Activated CD4-positive, alpha-beta T cell treated with anti-CD3 and anti-CD28 coated beads, Interleukin-2, amount 10 ng/mL, durations not matched to agents 7 days and 5 days (primary cell): ENCODE measurements at places on chromosomes 6 and 20. TPM values are rescaled to one million over a fixed set of nuclear protein-coding genes. Genes with fewer than 3 reads are reported as not detected.
A peak's percentile ranks its signal among the peaks of the same experiment; 100 is the strongest.

Gene NHLRC1
- total RNA-seq: 0.08 TPM

Gene ADGB
- not detected for total RNA-seq

Gene REM1
- not detected for total RNA-seq

Gene DDX39B
- total RNA-seq: 442 TPM

DNA sequence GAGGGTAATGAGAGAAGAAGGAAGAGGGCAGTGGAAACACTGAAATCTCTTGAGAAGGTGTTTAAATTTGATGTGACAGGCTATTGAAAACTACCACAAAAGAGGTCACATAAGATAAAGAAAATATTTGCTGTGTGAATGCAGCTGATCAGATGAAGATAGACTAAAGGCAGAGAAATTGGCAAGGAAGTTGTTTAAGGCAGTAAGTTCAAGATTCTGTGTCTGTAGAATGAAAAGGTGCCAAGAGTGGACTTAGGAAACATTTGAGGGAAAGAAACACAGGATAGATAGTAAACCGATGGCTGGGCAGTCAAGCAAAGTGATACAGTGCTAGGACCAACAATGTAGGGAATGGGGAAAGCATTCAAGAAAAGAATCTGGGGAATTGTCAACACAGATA lies 332.3 kb upstream of the MARCKS start:
- no peak overlapping the region for H3K27ac ChIP-seq
- H3K4me3 ChIP-seq: no peak overlapping the region
- H3K36me3 ChIP-seq: no peaks in the 10 kb centered on the region
- no peak for DNase-seq
- H3K4me1 ChIP-seq: no peaks in the 10 kb centered on the region

DNA sequence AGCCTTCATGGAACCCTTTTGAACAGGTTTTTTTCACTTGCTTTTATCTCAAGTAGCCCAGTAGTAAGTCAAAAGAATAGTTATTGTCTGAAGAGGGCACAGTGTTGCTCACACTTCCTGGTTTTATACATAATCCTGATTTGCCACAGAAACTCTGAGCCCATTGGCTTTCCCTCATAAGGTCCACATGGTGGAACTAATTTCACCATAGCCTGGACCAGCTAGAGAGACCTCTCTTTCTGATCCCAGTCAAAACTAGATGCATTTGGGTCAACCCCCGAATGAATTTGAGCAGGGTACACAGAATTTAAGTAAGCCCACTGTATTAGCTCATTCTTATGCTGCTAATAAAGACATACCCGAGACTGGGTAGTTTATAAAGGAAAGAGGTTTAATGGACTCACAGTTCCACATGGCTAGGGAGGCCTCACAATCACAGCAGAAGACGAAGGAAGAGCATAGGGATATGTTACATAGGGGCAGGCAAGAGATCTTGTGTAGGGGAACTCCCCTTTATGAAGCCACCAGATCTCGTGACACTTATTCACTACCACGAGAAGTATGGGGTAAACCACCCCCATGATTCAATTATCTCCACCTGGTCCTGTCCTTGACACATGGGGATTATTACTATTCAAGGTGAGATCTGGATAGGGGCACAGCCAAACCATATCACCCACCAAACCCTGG lies 6.2 kb downstream of the RWDD2A start:
- H3K4me3 ChIP-seq: no peak overlapping the region
- peaks cover 5% of the 10 kb centered on the region for H3K27me3 ChIP-seq
- peaks cover 5% of the 10 kb centered on the region for H3K36me3 ChIP-seq
- DNase-seq: no peak

DNA sequence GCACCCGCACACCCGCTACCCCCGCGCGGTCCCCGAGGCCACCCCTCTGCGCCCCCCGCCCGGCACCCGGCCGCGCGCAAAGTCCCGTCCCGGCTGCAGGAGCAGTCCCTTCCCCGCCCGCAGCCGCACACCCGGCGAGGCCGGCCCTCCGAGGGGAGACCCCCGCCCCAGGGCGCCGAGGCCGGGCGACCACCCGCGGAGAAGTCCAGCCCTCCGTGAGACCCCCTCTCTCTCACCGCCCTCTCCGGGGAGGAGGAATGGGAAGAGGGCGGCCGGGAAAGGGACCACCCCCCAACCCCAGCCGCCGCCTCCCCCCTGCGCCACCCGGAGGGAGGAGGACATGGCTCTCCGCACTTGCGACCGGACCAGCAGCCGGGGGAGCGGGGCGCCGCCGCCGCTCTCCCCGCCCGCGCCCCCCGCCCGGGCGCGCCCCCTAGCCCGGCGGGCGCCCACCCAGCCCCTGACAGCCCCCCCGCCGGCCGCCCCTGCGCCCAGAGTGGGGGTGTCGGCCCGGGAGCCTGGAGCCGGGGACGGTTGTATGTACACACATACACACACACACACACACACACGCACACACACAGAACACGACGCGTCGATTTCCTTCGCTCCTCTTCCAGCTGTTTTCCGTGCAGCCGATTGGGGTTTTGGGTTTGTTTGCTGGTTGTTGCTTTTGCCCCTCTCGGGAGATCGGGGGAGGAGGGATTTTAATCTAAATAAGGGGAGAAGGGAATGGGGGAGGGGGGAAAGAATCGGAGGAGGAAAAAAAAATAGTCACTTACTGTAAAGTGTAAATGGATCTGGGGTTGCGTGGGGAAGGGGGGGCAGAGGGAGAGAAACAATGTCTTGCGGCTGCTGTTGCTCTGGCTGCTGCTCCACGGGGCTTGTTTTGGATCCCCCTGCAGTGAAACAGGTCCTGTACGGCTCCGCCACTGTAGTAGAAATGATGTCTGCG lies at the start of gene ATXN1:
ATXN1 (minus strand) TSS at position 945 of the 955 bp plus-strand sequence.
- peak within 1 kb of the TSS; percentile 95 for H3K27ac ChIP-seq
- peaks cover 63% of the 10 kb centered on the region for H3K4me1 ChIP-seq
- peaks cover 26% of the 10 kb centered on the region for H3K36me3 ChIP-seq
- H3K4me3 ChIP-seq: peak within 1 kb of the TSS; percentile 96

DNA sequence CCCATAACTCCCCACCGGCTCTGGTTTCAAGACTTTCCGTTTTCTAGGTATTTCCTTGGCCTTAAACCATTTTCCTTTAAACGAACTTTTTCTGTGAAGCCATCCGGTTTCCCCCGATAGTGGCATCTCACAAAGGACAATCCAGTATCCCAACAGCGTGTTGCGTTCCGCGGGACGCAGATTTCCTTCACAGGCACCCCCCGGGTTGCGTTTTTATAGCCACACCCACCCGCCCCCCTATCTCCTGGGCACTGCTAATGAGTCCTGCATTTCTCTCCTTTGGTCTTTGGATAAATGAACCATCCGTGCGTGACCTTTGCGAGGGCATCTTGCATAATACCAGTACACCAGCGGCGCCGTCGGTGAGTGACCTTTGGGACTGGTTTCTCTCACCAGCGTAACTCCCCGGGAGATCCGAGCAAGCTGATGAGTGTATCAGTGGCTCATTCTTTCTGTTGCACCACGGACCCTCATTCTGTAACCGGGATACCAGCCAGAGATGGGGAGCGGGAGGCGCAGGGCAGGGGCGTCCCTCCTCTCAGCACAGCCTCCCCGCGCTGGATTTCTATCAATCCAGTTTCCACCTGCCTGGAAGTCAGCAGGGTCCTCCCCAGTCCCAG lies 586 bp upstream of the NQO2 start:
- H3K4me3 ChIP-seq: peak overlapping the region; percentile 80
- peak overlapping the region; percentile 83 for H3K27ac ChIP-seq
- H3K27me3 ChIP-seq: no peaks in the 10 kb centered on the region
- peaks cover 10% of the 10 kb centered on the region for H3K36me3 ChIP-seq

DNA sequence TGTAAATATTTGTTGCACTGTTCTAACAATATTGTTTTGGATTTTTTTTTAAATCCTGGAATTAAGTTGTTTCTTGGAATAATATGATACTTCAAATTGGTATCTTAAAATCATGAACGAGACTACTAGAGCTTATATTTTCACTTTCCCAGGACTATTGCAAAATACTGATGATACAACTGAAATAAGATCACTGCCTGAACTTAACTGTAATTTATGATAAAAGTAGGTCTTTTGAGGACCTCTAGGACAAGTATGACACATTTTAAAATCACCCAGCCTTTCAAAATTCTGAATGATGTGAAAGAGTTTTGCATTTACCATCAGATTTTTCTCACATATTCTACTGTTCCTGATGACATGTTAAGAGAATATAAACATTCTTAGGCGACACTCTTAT lies 8.6 kb upstream of the UBE2J1 start:
- H3K36me3 ChIP-seq: peaks cover 2% of the 10 kb centered on the region
- no peak for DNase-seq
- H3K27me3 ChIP-seq: no peaks in the 10 kb centered on the region
- no peak overlapping the region for H3K27ac ChIP-seq
